Gastroesophageal sphincter (tissue), 4 donors: ENCODE measurements at places on chromosomes 3 and 15. TPM values are rescaled to one million over a fixed set of nuclear protein-coding genes. Genes with fewer than 3 reads are reported as not detected.

TRH gene
- not detected for total RNA-seq

GRCh38 chr15:23690450-23690852 is 3.3 kb upstream of the NDN start:
- peak; percentile 88 for ATAC-seq

RETNLB gene
- total RNA-seq: not detected

DNA sequence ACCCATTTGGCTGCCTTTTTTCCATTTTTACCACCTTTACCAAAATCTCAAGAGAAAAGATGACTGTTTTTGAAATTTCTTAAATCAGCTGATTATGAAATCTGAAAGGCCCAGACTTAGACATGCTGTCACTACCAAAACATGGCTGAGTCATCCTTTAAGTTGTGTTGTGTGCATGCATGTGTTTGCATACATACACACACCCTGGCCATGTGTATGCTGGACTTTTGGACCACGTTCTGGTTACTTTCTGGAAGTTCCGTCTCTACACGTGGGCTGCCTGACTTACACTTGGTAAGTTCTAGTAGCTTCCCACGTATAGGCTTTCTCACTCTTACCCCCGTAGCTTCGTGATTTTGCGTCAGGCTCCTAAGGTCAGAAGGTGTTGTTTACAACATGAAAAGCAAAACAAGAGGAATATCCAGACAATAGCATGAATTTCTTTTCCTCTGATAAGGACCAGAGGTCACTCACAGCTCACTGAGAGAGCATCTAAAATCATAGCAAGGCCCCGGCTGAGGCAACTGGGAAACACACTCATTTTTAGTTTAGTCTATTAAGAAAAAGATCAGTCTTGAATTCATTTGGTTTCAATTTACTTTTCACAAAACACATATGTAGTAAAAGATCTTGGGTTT is 62.4 kb downstream of the COL8A1 start:
- ATAC-seq: peak; percentile 31

- ATAC-seq: no peak
Measured at GRCh38 chr15:63044645-63045464, 2.3 kb downstream of the TPM1 start.

DNA sequence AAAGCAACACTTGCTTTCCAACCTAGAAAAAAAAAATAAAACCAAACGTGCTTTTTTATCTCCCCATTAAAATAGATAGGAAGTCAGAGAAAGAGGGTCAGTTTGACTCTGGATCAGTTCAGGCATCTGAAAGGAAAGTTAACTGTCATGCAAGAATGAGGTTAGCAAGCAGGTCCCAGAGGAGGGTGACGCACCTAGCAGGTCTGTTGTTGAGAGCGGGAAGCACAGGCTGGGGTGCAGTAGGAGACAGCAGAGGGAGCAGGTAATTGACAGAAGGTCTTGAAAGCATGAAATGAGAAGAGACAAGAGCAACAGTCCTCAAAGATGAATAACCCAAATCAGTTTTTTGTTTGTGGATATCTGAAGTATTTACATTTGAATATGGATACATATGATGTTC is 82.5 kb downstream of the ANO10 start:
- no peak for ATAC-seq

RSRC1 gene
- 41.4 TPM for total RNA-seq

DNA sequence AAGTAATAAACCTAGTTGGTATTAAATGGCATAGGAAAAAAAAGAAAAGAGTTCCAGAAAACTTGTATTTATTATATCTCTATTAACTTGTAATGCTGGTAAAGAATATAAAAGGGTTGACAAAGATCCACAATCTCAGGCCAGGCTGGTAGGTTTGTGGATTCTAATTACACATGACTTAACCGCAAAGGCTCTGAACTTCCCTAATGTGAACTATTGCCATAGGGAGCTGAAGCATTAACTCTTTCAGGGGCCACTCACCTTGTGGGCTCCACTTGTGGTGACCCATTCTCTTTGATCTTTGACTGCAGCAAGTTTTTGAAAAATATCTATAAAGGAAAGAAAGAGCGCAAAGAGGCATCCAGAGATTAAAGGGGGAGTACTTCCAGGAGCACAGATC is 58.5 kb downstream of the NEK10 start:
- no peak for ATAC-seq
